ENCODE measurements at places on chromosomes 5 and 9.

- no peak for DNase-seq
These were observed 63.9 kb downstream of the GOLPH3 start for GRCh38 chr5:32110111-32110696.

- no peak for DNase-seq
These were observed 293.5 kb downstream of the TRIM32 start for GRCh38 chr9:116980582-116981120.

DNA sequence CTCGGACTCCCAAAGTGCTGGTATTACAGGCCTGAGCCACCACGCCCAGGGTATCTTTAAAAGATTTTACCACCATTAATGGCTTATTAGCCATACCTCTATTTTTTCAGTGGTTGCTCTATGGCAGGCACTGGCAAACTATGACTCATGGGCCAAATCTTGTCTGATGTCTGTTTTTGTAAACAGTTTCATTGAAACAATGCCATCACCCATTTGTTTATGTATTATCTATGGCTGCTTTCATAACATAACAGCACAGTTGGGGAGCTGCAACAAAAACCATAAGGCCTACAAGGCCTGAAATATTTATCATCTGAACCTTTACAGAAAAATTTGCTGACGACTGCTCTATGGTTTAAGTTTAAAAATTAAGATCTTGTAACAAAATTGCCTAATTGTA lies 66.8 kb downstream of the SLC38A9 start:
- no peak for DNase-seq

GRCh38 chr9:2787065-2787464 lies 56.8 kb downstream of the PUM3 start:
- DNase-seq = no peak

DNA sequence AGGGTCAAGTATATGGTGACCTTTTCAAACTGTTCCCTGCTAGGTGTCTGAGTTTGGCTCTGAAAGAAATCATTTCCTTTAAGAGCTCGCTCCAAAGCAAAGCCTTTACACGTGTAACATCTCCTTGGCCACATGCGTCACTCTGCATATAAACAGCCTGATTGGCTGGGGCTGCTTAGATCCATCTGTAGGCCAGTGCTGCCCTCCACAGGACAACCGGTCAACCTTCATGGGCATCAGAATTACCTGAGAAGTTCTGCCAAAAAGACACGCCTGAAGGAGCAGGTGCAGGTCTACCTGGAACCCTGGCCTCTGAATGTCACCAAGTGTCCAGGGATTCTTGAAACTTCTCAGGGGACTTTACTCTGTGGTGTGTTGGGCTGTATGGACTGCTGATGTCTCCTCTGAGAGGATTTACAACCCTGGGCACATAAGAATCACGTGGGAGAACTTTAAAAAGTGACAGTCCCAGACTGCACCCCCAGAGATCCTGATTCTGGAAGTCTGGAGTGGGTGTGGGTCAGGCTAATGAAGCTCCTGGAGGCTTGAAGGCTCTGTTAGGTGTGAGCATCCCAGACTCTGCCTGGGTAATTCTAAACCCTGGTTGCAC lies 497.6 kb downstream of the GADD45G start:
- peak; percentile 33 for DNase-seq

DNA sequence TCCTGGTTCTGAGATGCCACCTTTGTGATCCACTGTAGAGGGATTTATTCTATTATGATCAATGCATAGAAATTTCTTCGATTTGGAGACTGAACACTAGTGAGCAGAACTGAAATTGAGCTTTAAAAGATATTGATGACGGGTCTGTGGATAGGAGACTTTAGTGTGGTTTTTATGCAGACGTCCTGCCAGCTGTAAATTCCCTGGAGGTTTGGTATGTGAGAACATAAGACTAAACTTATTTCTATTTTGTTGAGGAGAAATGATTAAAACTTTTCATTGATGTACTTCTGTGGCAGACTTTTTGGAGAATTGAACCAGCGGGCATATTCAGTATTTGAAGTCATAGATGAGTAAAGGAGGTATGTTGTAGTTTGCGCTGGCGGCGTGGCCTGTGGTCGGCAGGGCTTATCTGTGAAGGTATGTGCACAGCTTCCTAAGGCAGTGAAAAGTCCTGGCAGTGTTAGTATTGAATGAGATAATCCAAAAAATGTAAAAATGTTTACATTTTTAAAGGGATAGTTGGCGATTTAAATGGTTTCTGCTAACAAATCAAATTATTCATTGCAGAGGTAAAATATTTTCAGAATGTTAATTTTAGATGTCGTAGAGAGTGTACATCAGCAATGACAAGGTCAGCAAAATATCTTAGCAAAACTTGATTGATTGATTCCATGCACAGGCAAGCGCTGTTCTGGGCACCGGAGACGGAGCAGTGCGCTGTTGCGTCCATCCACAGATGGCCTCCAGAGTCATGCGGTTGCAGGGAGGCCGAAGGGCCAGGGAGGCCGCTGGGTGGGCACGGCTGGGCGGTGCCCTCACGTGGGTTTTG lies 20.4 kb downstream of the TENT4A start:
- no peak for DNase-seq

DNA sequence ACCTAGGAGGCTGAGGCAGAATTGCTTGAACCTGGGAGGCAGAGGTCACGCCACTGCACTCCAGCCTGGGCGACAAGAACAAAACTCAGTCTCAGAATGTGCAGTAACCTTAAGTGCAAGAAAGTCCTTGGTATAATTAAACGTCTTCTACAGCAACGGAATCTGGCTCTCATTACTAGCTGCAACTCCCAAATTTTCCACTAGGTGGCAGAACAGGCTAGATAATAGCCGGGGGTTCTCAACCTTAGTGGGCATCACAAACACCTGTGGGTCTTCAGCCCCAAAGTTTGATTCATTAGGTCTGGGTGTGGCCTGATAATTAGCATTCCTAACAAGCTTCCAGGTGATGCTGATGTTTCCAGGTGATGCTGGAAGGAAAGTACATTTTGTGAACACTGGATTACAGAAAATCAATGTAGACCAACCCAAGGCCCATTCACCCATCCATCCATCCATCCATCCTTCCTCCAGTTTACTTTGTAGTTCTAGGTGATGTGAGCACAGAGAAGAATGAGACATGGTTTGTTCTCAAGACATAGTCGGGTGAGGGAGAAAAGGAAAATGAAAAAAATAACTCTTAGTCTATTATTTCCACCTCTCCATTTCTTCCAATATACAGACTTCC lies 37.3 kb downstream of the FBXW2 start:
- peak; percentile 51 for DNase-seq

GRCh38 chr5:174608631-174609097 lies 115.7 kb upstream of the MSX2 start:
- no peak for DNase-seq

- peak; percentile 76 for DNase-seq
These were observed 79.2 kb upstream of the HSPA9 start for GRCh38 chr5:138654281-138654867.

DNA sequence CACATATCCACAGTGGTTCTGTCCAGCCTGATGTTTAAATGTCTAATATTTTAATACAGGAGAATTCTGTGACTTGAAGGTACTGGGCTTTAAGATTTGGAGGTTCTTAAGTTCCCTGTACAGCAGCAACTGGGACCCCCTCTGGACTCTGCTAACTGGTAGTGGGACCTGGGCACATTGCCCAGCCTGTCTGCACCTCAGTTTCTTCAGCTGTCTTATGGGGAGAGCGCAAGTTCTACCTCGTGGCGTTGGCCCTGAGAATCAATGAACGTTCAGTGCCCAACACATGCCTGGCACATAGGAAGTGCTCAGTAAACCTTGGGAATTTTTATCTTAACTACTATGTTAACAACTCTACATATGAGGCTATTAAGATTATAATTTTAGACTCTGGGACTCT lies 1.4 kb downstream of the SLC2A6 start:
- no peak for DNase-seq

- DNase-seq = no peak
These were observed 19.9 kb downstream of the ENHO start for GRCh38 chr9:34502891-34503290.

GRCh38 chr5:32319392-32319791 lies 6.7 kb upstream of the MTMR12 start:
- DNase-seq = no peak

DNA sequence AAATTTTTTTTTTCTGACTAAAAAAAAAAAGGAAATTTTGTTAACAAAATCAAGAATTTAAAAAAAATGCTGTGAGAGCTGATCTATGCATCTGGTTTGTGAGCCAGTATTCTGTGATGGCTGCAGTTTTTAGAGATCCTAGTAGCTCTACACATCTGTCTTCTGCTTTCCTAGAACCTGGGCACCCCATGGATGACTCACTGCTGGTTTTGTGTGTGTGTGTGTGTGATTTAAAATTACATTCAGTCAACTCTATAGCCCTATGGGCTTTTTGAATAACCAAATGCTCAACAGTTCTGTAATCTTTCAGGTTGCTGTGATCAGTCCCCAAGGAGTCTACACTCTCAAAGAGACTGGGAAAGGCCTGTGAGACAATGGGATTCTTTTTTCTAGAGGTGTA lies 2.5 kb upstream of the PSMD5 start:
- no peak for DNase-seq
